Cerebellar nuclear complex (tissue), 1 donor: ENCODE measurements at places on chromosomes 11 and 22.

- no peak for DNase-seq
Measured at GRCh38 chr22:50531546-50531961, 1.7 kb upstream of the TYMP start.

DNA sequence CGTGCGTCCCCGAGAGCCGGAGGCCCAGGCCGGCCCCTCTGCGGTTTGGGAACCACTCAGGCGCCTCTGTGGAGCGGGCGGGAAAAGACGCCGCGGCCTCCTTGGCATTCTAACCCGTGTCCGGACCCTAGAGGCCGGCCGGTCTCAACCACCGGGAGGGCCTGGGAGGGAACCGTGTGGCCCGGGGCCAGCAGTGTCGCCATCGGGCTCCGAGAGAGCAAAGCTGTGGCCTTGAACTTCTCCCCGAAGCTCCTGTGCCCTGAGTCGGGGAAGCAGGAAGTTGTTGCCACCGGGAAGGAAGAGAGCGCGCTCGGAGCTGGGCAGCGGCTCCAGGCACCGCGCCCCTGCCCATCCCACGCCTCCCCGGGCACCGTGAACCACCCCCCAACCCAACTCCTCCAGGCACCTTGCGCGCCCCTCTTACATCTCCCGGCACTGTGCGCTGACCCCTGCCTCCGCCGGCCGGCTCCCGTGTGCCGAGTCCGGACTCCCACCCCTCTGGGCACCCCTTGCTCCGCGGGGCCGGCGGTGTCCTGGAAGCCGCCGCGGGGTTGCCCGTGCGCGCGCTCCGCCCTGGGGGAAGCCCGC lies 80.0 kb upstream of the PPARA start:
- no peak for DNase-seq

- DNase-seq, result no peak
Measured at GRCh38 chr11:115238086-115238485, 266.1 kb downstream of the CADM1 start.

GRCh38 chr11:215581-216037 lies 8.1 kb downstream of the RIC8A start:
- DNase-seq, result no peak

- no peak for DNase-seq
Measured at GRCh38 chr11:65216830-65217229, 35.1 kb downstream of the CAPN1 start.

DNA sequence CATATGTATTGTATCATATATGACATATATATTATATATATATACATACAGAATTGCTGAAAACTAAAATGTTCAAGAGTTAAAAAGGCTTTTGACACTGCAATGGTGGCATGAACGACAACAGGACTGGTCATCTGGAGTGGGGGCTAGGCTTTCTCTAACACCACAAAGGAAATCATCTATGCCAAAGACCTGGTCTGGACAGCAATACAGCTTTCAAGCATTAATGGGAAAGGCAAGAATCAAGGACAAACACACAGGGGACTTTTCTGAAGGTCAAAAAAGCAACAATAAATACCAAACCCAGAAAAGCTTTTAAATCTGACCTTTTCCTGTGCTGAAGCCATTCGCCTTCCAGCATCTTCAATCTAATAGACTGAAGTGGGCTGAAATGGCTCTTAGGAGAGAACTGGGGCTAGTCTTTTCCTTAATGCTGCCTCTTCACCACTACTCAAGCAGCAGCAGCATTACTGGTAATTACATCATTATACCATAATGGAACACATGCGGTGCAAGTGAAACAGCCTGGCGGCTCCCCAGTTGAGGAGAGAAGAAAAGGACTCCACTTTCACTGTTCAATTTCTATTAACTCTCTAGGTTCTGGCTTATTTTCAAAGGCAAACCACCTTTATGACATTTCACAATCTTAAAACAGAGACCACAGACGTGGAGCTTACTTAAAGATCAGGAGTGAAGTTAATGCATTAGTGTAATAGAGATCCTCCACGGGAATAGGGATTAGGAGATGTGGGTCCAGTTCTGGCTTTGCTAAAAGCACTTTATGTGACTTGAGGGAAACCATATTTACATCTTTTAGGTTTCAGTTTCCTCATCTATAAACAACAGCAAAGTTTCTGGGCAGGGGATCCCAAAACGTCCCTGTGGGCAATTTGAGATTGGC lies 63.0 kb downstream of the GAB2 start:
- DNase-seq, result no peak

DNA sequence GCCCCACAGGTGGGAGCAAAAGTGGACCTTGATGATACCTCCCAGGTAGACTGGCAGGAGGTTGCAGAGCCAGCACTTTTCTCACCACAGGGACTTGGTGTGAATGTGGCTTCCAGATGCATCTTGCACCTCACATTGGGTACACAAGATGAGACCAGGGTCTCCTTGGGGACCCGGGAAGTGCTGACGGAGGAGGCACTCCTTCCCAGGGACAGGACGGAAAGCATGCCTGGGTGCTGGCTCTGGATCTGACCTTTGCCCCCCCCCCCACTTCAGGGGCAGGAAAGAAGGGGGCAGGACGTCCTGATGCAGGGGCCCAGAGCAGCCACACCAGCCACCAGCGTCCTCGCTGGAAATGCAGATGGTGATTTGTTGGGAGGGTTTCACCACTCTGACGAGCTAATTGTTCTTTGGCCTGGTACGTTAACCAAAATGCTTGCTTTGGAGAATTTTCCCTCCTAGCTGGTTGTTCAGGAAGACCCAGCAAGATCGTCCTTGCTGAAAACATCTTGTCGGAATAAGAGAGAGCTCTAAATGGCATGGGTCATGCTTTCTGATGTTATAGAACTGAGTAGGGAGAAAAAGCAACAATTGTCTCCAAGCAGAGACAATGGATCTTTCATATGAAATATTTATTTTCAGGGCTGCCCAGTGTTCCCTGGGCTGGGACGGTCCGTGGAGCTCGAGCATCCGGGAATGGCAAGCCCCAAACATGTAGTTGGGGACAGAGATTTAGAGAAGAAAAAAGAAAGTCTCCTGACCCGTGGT lies 74.4 kb upstream of the PPARA start:
- DNase-seq, result no peak

GRCh38 chr11:35501776-35502175 lies 23.6 kb downstream of the PAMR1 start:
- no peak for DNase-seq

DNA sequence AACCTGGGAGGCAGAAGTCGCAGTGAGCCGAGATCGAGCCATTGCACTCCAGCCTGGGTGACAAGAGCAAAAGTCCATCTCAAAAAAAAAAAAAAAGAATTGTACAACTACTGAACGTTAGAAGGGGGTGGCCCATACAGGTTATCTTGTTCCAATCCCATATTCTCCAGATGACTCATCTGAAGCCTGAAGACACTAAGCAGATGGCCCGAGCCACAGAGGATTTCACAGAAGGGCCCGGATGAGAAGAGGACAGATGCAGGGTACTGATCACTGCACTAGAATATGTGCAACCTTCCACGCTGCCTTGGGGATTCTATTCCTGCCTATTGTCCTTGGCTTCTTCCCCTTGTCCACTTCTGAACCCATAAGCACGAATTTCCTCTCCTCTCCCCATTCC lies 70.9 kb upstream of the UBASH3B start:
- DNase-seq, result no peak

GRCh38 chr11:65501472-65502273 lies 2.8 kb downstream of the MALAT1 start:
- DNase-seq, result no peak

- DNase-seq, result no peak
Measured at GRCh38 chr11:8207080-8208000, 38.5 kb upstream of the RIC3 start.

DNA sequence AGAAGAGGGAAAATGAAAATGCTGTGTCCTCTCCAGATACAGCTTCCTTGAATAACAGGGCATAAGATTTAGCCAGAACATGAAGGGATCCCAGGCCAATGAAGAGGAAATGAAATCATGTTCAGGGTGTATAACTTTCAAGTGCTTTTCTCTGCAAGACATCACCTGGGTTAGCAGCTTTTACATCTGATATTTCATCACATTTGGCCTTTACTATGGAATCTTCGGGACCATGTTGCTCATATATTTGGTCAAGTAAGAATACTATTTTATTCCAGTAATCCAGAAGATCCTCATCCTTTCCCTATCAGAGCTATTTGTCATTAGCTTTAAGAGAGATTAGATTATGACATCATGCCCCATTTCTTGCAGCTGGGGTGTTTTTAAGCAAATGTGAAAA lies 66.3 kb upstream of the OR5AK2 start:
- no peak for DNase-seq

- no peak for DNase-seq
Measured at GRCh38 chr11:3087821-3088800, 30.9 kb upstream of the CARS1 start.

DNA sequence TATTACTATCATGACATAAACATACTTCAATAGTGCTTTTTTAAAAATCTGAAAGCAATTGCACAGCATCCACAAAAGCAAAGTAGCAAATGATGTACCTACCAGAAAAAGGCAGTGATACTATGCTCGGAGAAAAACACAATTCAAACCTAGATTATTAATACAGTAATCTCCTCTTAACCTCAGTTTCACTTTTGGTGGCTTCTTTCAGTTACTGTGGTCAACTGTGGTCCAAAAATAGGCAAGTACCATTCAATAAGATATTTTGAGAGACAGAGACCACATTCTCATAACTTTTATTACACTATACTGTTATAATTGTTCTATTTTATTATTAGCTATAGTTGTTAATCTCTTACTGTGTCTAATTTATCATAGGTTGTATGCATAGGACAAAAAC lies 20.8 kb downstream of the KCNA4 start:
- DNase-seq, result no peak

GRCh38 chr11:105142167-105142566 lies 2.6 kb upstream of the CARD18 start:
- no peak for DNase-seq

DNA sequence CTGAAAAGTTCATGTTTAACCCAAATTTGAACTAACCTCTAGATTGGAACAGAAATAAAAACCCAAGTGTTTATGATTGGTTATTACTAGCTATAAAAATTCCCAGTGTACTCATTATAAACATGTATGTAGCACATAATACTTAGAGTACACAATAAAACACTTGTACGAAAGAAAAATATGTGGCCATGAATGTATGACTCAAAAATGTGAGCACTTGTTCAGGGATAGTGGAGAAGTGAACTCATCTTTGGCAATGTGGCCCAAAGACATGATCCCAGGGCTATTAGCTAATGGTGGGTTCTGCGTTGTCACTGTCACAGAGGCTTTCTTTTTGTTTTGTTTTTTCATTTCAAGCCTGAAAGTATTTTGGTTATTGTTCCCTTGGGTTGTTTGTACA lies 72.0 kb downstream of the PPFIBP2 start:
- no peak for DNase-seq

DNA sequence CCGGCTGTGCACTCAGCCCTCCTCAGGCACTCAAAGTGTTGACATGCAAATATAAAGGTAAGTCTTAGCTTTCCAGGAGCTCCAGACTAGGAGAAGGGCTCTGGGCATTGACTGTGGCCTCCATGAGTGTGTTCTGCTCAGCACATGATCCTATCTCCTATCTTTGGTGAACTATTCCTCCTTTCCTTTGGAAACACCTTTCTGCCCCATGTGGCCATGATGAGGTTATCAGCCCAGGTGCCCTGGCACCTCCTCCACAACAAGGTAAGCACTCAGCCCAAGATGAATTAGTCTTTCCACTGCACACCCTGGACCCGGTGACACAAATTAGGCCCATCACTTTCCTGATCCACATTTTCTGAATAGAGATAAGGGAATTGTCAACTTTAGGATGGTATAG lies 37.9 kb upstream of the LMO1 start:
- DNase-seq, result no peak

DNA sequence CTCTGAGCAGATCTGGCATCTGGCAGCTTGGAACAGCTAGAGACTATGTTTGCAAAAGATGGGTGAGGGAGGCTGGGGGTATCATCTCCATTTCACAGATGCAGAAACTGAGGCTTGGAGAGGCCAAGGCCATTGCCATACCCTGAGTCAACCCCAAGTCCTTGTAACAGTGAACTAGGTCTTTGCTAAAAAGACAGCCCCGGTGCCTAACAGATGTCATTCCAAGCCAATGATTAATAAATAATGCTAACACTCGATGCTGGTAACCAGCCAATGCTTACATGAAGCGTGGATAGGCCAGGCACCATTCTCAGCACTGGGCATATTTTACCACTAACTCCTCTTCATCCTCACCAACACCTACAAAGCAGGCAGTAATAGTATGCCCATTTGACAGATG lies 164.0 kb downstream of the MN1 start:
- DNase-seq, result no peak

DNA sequence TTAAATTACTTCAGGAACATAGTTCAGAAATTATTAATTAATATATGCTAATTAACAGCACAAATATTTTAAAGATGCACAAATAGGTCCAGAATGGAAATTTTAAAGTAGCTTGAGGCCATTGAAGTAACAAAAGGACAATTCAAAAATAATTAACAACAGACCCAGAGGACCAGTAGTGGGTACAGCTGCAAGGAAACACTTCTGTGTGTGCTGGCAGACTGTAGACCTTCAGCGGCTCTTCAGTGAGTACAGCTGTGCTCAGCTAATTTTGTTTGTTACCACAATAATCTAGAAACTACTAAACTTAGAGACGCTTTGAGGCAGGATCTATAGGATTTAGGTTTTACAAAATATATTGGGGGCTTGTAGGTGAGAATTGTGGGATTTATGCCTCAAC lies 103.8 kb downstream of the GRIA4 start:
- DNase-seq, result no peak

DNA sequence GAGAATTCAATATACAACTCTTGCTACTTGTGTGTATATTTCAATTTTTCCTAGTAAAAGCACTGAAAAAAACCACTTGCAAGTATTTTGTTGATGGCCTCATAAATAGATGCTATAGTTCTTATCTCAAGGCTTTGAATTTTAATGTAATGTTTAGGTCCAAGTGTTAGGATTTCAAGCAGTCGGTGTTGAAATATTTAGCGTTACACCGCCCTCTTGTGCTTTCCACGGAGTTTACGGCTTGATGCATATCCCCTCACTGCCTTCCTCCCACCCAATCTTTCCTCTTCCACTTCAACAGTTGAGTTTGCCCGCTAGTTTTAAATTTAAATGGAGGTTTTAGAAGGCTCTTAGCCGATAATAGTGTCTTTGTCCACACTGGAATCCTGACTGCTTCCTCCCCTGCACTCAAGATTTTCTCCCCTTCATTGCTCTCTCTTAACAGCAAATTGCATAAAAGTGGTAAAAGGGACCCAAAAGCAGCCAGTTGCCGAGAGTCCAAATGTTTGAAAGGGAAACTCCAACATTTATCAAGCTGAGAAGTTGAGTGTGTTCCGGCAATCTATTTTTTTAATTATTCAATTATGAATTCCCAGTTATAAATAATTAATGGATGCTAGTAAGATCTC lies 25.9 kb upstream of the HTATIP2 start:
- no peak for DNase-seq

DNA sequence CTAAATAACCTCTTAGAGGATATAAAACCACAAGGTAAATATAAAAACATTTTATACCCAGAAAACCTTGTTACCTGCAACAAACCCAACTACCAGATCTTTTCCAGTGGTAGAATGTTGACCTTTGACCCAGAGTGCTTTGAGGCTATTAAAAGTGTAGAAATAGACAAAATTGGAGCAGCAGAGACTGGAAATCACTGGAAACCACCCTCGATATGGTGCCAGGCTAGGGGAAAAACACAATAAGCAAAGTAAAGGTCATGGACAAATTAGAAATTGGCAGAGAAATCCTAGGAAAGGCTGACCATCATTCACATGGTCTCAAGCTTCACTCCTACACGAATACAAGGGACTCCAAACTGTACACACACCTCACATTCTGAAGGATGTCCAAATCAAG lies 26.7 kb downstream of the SLC25A17 start:
- no peak for DNase-seq

- no peak for DNase-seq
Measured at GRCh38 chr11:112374486-112375140, 114.0 kb upstream of the PLET1 start.
